ENCODE measurements at places on chromosomes 3 and 15. TPM values are rescaled to one million over a fixed set of nuclear protein-coding genes. Genes with fewer than 3 reads are reported as not detected.

DNA sequence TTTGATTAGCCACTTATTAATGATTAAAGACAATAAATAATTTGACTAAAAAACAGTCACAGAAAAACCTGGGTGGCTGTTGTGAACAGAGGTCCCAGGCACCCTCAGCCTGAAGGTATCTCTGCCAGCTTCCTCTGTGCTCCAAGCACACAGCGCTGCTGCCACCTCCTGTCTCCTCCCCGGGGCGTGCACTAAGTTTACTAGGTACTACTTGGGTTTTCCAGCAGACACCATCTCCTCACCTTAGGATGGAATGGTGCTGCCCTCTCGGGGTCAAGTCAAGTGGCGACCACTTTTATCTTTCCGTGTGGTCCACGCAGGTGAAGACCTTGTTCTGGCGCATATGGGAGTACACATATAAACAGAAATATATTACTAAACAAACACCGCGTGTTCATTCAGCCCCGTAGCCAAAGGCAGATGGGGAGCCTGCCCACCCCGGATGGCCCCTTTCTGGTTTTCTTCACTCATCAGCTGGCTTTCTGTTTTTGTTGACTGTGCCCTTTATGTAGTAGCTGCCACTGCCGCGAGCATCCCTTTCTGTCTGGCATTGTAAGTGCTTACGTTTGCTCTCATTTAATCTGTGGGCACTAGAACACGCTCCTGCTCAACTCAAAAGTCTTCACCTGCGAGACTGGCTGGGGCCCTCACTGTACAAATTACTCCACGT lies 128.0 kb downstream of the LRIG1 start:
- no peak for DNase-seq

GRCh38 chr3:55675478-55675877 lies 188.4 kb upstream of the WNT5A start:
- DNase-seq = no peak

DNA sequence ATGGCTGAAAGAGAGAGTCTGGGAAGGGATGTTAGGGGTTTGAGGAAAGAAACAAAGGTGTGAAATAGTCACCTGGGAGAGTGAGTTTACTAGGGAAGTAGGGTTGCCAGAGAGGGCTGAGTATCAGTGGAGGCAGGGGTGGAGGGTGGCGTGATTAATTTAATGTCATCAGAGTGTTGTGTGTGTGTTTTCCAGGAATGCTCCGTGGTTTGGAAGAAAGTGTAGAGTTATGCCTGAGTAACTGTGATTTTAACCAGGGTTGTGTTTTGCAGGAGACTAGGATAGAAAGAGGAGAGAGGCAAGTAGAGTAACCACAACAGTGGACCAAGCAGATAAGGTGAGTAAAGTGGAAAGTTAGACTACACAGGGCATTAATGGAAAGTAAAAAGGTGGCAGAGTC lies 27.2 kb downstream of the PLD1 start:
- no peak for DNase-seq

- no peak for DNase-seq
Measured at GRCh38 chr15:67178569-67179210, 75.8 kb downstream of the AAGAB start.

DNA sequence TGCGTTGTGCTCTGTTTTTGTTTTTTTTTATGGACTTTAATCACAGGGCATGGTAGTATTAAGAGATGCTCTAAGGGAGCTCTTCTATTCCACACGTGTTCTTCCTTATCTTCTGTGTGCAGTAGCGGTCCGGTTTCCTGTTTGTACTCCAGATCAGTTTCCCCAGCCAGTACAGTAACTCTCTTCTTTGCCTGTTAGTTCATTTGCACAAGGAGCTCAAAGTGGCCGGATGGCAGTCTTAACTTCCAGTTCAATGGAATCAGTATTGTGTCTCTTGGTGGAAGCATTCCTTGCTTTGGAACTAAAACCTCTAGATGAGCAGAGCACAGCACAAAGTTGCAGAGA lies 122.0 kb downstream of the KLF13 start:
- no peak for DNase-seq

- DNase-seq = no peak
Measured at GRCh38 chr3:71511037-71511436, 72.5 kb downstream of the FOXP1 start.

Gene LRTM1
- total RNA-seq = not detected

Gene TLR9
- 0.15 TPM for total RNA-seq

Gene CCDC71
- total RNA-seq = 32.8 TPM

Gene POLQ
- 12.3 TPM for total RNA-seq

Gene TMEM42
- 13.9 TPM for total RNA-seq
